Activated CD4-positive, alpha-beta T cell treated with anti-CD3 and anti-CD28 coated beads, Interleukin-2, Interleukin-4, amounts not matched to agents 100 ng/mL and 50 ng/mL, durations not matched to agents 16 hours and 8 hours (primary cell): ENCODE measurements at places on chromosomes 1 and 21.

- no peak for DNase-seq
These were observed 21.8 kb downstream of the PSMB2 start for GRCh38 chr1:35619237-35620121.

GRCh38 chr1:196997423-196997822 lies 20.1 kb downstream of the CFHR5 start:
- no peak for DNase-seq

DNA sequence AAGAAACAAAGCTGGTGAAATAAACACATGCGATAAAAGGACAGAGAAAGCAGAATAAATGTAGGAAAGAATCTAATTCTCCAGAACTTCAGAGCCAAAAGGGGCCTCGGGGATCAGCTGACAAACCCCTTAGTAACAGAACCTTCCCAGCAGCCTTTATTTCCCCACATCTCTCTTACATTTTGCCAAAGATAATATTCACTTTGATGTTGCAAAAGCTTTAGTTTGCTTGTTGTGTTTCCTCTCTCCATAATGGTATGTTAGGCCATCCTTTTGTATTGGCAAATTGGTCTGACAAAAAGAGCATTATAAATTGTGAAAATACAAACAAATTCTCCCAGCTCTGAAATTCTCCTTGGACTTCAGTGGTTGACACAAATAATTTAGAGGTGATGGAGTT lies 54.9 kb downstream of the OPTC start:
- DNase-seq: no peak

DNA sequence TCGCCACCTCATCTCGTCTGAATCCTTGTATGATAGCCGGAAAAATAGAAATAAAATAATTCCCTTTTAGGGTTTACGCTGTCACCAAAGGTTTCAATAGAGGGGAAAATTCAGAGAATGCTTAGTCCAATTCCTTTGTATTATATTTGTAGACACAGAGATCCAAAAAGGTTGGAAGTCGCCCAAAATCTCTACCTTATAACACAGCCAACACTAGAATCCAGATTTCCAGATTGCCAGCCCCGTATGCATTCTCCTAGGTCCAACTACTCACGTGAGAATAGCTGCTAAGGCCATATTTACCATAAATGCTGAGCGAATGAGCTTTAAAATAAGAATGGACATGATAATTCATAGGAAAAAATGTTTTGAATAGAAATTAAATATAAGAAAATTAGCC lies 124.5 kb downstream of the KCNK1 start:
- DNase-seq: no peak

DNA sequence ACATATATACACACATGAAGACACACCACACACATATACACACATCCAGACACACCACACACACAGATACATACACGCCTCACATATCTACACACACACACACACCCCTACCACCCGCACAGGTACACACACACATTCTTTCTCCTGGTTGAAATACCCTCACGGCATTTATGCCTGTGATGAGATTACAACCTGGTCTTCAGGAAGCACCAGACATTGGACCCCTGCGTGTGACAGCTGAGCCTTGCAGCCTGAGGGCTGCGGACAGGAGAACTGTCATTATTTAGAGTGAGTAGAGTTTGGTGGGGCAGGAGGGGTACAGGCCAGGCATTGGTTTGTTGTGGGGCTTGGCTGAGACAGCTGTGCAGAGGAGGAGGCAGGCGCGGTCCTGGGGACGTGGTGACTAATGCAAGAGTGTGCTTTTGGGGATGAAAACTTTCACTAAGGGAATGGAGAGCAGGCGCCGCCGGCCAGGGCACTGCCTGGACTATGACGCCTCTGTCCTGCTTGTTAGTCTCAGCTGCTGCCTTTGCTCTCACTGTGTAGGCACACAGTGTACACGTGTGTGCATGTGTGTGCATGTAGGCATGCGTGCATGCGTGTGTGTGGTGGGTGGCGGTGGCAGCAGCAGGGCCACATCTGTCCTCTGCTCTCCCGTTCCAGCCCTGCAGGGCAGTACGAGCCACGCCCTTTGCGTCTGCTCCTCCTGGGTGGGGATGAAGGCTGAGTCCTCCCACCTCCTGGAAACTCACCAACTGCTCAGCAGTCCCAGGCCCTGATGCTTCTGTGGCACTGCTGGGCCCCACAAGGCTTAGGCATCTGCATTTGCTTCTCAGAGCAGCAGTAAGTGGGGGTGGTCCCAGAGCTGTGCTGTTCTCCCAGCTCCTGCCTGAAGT lies 57.6 kb downstream of the SPSB1 start:
- no peak for DNase-seq

DNA sequence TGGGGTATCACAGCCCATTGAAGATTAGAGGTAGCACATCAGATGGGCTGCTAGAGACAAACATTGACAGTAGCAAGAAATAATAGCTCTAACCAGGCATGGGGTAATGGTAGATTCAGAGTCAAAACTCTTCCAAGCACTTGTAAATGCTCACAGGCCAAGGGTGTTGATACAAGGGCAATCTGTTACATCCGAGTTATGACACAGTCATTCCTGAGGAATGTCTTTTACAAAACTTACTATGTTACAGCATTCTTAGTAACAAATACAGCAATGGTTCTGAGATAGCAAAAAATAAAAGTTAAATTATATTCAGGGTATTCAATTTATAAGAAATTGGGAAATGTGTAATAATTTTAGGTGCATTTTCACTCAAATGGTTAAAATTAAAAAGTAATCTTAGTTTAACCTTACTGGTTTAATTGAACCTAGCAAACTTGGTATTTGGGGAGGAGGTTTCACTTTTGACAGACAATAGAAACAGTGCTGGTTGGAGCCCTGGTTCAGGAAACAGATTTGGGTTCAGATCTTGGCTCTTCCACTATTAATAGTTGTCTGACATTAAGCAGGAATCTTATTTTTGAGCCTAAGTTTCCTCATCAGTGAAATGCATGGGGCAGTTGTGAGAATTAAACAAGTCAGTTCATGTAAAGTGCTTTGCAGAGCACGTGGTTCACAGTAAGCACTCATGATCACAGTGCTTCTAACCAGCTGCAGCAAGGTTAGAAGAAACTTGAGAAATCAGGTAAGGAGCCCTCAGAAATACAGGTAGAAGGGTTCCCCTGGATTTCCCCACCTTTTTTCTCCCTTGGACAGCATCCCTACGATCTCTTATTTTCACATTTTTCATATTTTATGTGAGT lies 4.4 kb downstream of the ST3GAL3 start:
- no peak for DNase-seq

DNA sequence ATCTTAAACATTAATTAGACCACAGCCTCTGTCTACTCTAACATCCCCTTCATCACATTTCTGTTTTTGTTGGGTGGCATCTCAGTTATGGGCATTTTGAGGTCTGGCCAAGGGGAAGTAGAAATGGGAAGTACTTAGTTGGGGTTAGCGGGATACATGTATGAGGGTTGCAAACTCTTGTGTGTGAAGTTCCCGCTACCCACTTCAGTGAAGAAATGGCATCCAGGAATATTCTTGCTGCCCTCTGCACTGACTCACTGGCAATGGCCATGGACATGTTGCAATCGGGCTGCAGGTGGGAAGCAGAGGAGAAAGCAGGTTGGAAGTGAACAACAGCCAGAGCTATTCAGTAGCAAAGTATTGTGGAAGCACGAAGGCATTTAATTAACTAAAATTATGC lies 7.4 kb downstream of the CD48 start:
- DNase-seq: no peak
